ENCODE measurements at places on chromosomes 1 and 21. TPM values are rescaled to one million over a fixed set of nuclear protein-coding genes. Genes with fewer than 3 reads are reported as not detected.

The CELA2B gene
- total RNA-seq, result not detected

GRCh38 chr1:234897754-234898454 lies 230.7 kb downstream of the TOMM20 start:
- no peak for DNase-seq

DNA sequence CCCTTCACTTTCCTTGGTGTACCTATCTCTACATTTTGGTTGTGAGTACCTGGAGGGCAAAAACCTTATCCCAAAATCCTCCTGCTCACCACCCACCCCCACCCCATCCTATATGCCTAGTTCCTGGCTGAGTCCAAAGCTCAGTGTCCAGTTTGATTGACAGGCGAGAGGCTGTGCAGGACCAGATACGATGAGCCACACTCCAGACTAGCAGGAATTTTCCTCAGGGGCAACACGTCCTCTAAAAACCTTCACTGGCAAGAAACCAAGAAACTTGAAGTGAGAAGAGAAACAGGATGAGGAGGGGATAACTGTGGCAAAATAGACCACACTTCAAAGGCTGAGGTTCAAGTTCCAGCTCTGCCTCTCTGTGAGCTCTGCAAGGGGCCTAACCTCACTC lies 1.1 kb upstream of the SLAMF8 start:
- no peak for DNase-seq

DNA sequence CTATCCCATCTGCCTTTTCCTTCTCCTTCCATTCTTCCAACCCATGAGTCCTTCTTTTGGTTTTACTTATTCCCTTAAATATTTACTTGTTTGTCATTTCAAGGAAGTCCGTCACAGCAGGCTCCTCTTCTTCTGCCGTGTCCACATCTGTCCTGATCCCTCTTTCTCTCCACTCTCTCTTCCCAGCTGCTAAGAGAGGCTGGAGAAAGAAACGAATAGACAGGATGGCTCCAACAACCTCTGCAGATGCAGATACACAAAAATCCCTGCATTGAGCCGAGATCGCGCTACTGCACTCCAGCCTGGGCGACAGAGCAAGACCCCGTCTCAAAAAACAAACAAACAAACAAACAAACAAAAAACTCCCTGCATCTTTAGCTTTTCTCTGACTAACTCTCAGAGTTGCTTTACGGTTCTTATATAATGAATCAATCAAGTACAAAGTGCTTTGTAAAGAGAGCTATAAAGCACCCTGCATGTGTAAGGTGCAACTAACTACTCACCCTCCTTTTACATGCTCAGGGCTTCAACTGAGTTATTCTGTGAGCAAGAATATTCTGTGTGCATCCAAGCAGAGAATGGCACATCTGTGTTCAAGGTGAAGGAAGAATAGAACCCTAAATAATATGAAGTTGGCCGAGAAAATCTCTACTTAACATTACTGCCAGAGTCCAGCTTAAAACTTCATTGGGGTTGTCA lies 3.8 kb upstream of the SAMD13 start:
- DNase-seq, result no peak

GRCh38 chr1:20928146-20928545 lies 141.0 kb upstream of the HP1BP3 start:
- no peak for DNase-seq

DNA sequence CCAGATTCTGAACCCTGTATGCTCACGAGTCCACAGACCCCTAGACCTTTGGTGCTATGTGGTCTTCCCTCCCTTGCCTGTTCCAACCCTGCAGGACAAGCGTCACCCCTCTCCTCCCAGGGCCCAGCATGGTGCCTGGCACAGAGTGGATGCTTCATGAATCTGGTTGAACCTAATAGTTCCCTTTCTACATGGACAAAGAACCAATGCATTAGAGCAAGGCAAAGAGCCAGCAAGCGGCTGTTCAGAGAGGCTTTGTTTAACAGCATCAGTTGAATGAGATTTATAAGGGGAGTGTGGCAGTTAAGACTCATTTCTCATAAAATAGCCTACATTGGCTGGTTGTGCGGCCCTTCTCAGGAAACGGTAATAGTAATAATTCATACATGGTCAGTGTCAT lies 14.9 kb downstream of the SLC26A9 start:
- no peak for DNase-seq

- no peak for DNase-seq
Measured at GRCh38 chr21:32359719-32360260, 33.0 kb downstream of the URB1 start.
